ENCODE measurements at places on chromosomes 6 and 20.

DNA sequence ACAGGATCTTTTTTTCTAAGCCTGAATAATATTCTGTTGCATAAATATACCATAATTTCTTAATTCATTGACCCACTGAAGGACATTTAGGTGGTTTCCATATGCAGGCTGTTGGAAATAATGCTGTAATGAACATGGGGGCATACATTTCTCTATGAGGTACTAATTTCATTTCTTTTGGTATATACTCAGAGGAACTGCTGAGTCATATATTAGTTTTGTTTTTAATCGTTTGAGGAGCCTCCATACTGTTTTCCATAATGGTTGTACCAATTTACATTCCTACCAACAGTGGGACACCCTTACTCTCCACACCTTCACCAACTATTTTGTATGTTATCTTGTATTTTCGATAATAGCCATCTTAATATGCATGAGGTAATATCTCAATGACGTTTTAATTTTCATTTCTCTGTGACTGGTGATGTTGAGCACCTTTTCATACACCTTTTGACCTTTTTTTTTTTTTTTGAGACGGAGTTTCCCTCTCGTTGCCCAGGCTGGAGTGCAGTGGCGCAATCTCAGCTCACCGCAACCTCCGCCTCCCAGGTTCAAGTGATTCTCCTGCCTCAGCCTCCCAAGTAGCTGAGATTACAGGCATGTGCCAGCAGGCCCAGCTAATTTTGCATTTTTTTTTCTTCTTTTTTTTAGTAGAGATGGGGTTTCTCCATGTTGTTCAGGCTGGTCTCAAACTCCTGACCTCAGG is 187.4 kb downstream of the RNGTT start:
- DNase-seq = no peak

GRCh38 chr20:13101706-13102105 is 92.9 kb downstream of the SPTLC3 start:
- DNase-seq = no peak

- no peak for DNase-seq
Measured at GRCh38 chr20:46174469-46175126, 56.5 kb downstream of the CD40 start.

- DNase-seq = no peak
Measured at GRCh38 chr6:157715728-157716164, 107.3 kb upstream of the SNX9 start.

DNA sequence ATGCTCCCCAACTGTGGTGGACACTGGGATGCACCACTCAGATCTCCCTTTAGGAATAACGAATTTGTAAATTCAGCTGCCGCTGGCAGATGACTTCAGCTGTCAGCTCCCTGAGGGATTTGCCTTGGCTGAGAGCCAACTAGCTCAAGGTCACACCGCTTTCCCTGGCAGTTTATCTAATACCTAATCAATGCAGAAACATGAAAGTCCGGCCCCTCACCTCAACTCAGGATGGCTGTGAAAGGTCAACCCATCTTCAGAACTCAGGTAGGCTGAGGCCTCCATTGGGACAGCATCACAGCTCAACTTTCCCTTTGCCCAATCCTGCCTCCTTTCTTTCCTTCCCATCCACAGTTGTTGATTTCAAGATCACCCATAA is 22.8 kb upstream of the SCGN start:
- peak; percentile 65 for DNase-seq

- DNase-seq = no peak
Measured at GRCh38 chr20:48965189-48965910, 43.8 kb downstream of the ARFGEF2 start.

DNA sequence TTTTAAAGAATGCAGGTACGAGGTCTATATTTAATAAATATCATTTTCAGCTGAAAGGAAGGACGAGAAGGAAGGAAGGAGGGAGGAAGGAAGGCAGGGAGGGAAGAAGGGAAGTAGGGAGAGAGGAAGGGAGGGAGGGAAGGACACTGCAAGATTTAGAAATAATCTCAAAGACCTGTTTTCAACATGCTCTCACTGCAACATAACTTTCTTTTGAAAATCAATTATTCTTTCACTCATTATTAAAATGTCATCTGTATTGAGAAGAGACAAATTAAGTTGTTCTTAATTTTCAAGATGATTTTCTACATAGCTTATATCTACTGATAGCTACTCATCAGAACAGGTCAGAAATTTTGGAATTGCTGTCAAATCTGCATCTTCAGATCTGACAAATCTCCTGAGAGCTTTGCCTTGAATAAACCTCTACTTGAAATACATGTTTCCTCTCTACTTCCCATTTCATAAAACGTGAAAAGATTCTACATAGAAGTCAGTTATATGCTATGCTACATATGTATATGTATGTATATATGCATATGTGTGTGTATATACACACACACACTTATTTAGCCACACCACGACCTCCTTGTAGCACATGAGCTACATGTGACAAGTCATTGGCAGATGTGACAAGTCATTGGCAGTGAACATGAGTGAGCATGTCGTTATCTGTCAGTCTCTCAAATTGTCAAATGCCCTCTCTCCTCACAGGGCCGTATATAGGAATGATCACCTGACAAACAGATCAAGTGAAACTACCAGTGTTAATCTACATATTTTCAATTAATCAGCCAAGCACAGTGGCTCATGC is 241.6 kb downstream of the LY86 start:
- peak; percentile 10 for DNase-seq

- DNase-seq = no peak
Measured at GRCh38 chr6:3535776-3536435, 79.1 kb upstream of the SLC22A23 start.

- no peak for DNase-seq
Measured at GRCh38 chr20:37205794-37206193, 26.4 kb upstream of the MROH8 start.

- peak; percentile 82 for DNase-seq
Measured at GRCh38 chr6:113857556-113858479, 673 bp downstream of the MARCKS start.

GRCh38 chr20:36121981-36122930 is 32.3 kb upstream of the EPB41L1 start:
- no peak for DNase-seq

- no peak for DNase-seq
Measured at GRCh38 chr20:50224052-50224451, 33.4 kb downstream of the CEBPB start.

GRCh38 chr6:152271776-152272464 is 365.2 kb downstream of the SYNE1 start:
- peak; percentile 62 for DNase-seq

GRCh38 chr20:1933465-1933870 is 38.3 kb downstream of the SIRPA start:
- DNase-seq = no peak

- DNase-seq = no peak
Measured at GRCh38 chr6:39901670-39902069, 32.6 kb downstream of the MOCS1 start.

- no peak for DNase-seq
Measured at GRCh38 chr6:16767765-16768476, 6.7 kb upstream of the ATXN1 start.

- no peak for DNase-seq
Measured at GRCh38 chr20:460707-461106, 1.6 kb downstream of the TBC1D20 start.

DNA sequence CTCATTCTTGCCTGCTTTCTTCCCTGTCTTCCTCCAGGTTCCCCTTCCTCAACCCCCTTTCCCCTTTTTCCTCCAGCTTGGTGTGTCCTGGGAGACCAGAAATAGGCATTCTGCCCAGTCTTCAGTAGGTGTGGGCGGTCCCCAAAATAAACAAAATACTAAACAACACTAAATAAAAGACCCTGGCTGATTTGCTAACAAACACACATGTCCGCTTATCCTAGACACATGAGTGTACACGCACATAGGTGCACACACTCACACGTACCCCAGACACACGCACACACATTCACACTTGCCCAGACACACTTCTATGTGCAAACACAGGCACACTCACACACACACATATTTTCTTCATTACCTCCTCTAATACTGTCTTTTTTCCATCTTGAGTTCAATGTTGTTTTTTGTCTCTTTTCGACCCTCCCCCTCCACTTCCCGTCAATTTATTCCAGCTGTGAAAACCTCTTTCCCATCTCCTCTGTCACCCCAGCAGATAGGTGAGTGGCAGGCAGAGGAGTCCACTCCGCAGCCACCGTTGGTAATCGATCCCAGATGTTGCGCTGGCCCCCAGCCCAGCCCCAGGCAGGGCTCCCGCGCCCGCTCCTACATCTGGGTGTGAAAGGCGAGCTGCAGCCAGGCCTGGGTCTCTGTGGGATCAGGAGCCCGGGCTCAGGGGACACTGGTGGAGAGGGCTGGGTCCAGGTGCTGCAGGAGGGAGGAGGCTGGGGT is 56.9 kb upstream of the FOXP4 start:
- peak; percentile 35 for DNase-seq

DNA sequence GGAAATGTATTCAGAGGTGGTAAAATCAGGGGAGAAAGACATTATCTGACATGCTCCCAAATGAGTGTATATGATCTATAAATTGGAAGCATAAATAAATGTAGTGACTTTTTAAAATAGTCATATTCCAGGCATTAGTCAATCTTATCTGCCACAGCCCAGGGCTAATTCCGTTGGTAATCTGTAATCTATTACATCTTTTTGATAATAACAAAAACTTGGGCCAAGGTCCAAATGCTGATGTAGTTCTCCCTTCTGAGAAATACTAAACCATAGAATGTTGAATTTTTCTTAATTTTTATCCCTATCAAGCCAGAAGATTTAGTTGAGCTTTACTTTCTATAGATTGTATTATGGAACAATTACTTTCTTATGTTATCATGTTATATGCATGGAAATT is 1279.8 kb downstream of the EPHA7 start:
- no peak for DNase-seq

DNA sequence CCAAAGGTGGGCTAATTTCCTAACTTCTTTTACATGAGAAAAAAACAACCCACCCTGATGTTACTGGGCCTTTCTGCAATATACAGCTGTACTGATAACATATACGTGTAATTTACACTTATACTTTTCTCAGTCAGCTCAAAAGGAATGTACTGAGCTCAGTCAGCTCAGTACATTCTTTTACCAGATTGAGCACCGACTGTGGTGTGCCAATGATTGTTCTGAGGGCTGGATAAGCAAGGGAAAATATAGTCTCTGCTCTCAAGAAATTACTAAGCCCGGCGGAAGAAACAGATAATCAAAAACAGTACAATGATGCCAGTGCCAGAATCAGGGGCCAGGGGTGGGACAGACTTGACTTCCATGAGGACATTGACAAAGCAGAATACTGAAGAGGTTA is 10.0 kb upstream of the BLOC1S5 start:
- DNase-seq = no peak

GRCh38 chr6:84553527-84553926 is 210.9 kb downstream of the TBX18 start:
- DNase-seq = no peak

All from NCI-H2171 treated with DMSO at 0.1 percent for 48 hours (cell line).